ENCODE measurements at places on chromosomes 7 and 10.
A peak's percentile ranks its signal among the peaks of the same experiment; 100 is the strongest.

DNA sequence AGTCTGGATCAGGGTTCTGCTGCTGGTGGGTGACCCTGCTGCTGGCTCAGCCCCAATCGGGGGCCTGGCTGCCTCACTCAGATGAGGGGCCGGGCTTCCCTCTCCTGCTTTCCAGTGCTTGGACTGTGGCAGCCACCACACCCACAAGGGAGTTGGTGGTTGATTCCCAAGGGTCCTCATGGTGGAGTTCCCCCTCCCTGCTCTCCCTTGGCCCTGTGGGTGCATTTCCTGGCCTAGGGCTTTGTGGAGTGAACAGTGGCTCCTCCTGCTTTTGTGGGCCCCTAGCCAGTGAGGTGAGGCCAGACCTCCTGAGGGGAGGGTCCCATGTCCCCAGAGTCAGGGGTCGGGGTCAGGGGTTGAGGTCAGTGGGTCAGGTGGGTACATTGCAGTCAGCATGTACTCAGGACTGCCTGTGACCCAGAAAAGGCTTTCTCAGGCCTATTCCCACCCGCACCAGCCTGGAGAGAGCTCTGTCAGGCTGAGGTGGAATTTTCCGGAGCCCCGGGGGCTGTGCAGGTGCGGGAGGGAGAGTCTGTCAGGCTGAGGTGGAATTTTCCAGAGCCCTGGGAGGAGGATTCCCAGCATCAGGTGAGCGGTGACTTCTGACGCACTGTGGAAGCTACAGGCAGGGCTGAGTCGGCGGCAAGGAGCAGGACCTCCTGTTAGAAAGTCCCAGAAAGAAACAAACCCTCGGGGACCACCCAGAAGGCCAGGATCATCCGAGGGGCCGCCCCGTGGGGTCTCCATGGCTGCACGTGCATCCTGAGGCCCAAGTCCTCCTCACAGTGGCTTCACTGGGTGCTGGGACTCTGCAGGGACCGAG, 94.4 kb upstream of the INSIG1 start:
- DNase-seq: no peak

DNA sequence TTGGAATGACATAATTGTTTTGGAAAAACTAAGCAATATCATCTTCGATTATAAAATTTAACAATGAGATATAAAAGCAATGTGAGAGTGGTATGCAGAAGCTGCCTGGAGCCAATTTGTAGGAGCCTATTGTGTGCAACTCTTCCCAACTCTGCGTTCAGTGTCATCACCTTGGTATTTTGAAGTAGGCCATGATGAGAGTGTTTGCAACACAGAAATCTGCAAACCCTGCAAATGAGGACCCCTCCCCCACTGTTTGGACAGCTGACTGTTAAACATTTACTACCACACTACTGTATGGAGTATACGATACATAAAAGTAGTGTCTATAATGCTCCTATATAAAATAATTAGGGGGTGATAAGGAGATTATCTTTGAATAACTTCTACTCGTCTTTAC, 531.3 kb downstream of the ATRNL1 start:
- DNase-seq: peak; percentile 8

DNA sequence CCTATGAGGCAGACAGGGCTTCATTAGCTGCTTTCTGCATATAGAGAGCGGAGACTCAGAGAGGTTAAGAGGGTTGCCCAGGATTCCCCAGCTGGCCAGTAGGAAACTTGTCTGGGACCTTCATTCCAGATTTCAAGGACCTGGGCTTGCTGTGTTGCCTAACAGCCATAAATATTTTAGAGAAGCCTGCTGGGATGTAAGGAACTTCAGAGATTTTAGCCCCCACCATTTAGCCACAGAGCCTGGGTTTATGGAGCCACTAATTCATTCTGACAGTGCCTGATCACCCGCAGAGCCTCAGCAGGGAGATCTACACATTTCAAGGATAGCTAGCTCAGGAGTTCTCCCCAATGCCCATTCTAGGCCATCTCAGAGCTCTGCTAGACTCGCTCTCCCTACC, 56.6 kb upstream of the TRUB1 start:
- no peak for DNase-seq

- peak; percentile 5 for DNase-seq
These were observed 675.0 kb upstream of the ANKRD30A start for GRCh38 chr10:36450380-36450779.

DNA sequence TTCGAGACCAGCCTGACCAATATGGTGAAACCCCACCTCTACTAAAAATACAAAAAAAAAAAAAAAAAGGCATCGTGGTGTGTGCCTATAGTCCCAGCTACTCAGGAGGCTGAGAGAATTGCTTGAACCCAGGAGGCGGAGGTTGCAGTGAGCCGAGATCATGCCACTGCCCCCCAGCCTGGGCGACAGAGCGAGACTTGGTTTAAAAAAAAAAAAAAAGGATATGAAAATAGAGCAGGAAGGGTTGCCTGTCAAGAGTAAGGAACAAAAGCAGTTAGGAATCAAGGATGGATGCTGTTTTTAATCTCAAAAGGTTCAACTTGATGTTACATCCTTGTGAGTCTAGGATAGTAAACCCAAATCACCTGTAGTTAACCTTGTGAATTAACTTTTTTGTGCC, 11.8 kb upstream of the ASCC1 start:
- no peak for DNase-seq

GRCh38 chr7:2838873-2839578, 5.1 kb downstream of the GNA12 start:
- DNase-seq: no peak

DNA sequence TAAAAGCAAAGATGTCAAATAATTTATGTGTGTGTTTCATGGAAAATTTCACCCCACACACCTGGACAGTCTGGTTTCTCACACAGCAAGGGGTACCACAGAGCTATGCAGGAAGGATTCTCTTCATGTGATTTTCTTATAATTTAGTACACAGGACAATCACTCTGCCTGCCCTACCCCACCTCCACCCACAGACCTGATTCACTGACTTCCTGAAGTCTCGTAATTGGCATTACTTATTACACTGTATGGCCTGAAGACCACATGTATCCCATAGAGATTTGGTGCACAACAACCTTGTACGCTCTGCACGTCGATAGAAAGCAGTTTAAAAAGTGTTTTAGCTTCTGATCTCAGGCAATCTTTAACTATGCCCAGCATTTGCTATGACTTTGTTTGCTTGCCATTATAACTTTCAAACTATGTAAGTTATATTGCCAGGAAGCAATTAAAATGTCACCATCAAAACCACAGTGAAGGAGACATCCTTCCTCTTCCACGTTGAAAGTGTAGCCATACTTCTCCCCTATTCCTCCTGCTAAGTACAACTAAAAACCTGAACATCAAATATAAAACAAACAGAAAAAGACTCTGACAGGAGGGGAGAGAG, 279.4 kb upstream of the IMMP2L start:
- no peak for DNase-seq

DNA sequence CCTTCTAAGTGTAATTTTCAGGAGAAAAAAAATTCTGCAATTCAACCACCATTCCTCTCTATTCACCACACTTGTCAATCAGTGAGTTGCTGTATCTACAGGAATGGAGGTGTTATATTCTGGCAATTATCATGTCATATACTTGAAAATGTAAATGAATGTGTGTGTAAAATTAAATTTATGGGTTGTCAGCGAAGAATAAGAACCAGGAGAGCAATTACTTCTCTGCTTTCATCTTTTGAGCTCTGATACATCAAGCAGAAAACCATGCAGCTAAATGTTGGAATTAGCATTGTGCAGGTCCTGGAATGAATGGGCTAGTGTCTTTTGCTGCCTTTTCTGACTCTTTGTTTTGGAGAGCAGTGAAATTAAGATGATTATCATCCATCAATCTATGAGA, 207.6 kb downstream of the FOXP2 start:
- no peak for DNase-seq

DNA sequence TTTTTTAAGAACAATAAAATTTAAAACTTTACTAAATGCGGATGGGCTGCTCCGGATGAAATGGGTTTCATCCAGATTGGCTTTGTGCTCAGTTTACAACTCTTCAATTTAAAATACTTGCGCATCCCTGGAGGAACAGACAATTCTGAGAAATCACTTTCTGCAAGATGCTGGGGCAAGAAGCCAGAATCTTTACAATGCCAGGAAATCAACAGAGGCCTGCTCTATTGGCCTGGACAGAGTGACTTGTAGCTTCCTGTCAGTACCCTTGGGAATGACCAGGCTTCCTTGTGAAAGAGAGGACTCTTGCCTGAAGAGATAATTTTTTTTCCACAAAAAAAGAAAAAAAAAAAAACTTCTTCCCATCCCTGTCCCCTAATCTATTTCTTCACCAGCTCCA, 3.9 kb upstream of the FAM13C start:
- no peak for DNase-seq

- no peak for DNase-seq
These were observed 79.2 kb downstream of the RBM20 start for GRCh38 chr10:110723224-110723891.

DNA sequence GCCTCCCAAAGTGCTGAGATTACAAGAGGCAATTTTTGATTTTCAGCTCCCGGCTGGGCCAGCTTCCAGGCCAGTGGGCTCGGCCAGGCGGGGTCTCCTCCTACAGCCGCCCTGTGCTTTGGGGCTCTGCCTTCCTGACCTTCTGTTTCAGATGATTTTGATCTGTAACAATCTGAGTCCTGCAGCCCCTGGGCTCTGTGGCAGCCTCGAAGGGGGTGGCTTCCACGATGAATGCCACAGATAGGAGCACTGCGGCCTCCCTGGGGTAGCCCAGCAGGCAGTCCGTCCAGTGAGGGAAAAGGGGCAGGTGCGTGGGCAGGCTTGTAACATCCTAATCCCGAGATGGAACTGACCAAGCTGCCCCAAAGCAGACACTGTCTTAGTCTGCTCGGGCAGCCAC, 177.5 kb downstream of the DNAJB6 start:
- DNase-seq: no peak

DNA sequence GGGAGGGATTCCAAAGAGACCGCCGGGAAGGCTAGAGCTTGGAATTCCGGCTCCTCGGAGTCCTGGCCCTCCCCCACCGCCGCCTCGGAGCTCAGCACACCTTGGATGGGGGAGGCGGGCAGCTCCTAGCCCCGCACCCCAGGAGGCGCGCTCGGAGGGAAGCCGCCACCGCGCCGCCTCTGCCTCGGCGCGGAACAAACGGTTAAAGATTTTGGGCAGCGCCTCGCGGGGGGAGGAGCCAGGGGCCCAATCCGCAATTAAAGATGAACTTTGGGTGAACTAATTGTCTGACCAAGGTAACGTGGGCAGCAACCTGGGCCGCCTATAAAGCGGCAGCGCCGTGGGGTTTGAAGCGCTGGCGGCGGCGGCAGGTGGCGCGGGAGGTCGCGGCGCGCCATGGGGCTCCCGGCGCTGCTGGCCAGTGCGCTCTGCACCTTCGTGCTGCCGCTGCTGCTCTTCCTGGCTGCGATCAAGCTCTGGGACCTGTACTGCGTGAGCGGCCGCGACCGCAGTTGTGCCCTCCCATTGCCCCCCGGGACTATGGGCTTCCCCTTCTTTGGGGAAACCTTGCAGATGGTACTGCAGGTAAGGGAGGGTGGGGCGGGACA, at the start of gene CYP26A1:
CYP26A1 (plus strand) TSS at position 355 of the 608 bp plus-strand sequence; CDS start at position 397, 42 bp downstream.
- no peak for DNase-seq

All from urothelium cell line (cell line).